Peyer's patch (tissue), 4 donors: ENCODE measurements at places on chromosomes 1 and 21. TPM values are rescaled to one million over a fixed set of nuclear protein-coding genes. Genes with fewer than 3 reads are reported as not detected.

DNA sequence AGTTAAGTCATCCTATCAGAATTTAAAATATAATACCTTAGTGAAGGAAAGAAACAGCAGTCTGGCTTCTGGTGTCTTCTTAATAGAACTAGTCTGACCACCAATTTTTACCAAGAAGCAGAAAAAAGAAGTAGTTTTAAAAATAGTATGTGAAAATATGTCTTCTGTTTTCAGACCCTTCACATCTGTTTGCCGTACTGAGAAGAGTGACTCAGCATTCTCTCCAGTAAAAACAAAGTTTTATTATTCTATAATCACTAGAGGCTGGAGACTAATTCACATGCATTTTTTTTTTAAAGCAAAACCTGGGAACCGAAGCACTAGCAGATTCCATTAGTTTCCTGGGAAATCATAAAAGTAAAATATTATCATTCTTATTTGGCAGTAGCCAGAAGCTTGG, 163.8 kb downstream of the COL24A1 start:
- DNase-seq: no peak

DNA sequence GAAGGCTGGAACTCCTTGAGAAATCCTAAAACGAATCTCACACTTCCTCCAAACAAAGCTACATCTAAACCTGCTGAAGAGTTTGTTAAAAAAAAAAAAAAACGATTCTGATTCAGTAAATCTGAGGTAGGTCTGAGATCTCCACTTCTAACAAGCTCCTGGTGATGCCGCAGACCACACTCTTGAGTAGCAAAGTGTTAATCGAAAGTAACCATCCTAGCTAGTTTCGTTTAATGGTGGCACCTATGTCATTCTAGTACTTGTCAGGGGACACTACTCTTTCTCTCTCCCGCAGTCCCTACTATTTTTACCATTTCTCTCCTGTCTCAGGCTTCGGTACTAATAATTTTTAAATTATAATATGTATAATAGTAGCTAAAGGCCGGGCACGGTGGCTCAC, 2.1 kb downstream of the CLCC1 start:
- no peak for DNase-seq

AADACL3 gene
- not detected for total RNA-seq

DNA sequence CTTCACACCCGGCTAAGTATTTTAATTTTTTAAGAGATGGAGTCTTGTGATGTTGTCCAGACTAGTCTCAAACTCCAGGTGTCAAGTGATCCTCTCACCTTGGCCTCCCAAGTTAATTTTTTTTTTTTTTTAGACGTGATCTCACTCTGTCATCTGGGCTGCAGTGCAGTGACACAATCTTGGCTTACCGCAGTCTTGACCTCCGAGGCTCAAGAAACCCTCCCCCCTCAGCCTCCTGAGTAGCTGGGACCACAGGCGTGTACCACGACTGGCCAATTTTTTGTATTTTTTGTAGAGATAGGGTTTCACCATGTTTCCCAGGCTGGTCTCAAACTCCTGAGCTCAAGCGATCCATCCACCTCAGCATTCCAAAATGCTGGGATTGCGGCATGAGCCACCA, 11.7 kb upstream of the IFNLR1 start:
- no peak for DNase-seq

TRIM58 gene
- total RNA-seq: not detected

OR10X1 gene
- not detected for total RNA-seq

SDC3 gene
- total RNA-seq: 8.3 TPM

DNA sequence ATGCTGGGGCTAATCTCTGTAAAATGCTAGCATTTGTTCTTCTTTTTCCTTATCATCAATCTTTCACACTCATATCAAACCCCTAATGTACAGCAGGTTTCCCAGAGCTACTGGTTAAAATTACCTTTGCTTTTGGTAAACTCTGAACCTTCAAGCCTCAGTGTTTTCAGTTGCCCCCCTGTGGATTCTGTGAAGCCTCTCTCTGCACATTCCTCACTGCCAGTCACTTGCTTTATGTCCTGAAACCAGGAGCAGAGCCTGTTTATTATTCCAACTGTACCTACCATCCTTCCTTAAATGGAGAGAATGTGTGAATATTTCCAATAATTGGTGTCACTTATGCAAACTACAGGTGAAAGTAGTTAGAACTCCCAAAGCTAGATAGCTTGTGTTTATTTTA, 134.2 kb downstream of the NEK7 start:
- no peak for DNase-seq

DNA sequence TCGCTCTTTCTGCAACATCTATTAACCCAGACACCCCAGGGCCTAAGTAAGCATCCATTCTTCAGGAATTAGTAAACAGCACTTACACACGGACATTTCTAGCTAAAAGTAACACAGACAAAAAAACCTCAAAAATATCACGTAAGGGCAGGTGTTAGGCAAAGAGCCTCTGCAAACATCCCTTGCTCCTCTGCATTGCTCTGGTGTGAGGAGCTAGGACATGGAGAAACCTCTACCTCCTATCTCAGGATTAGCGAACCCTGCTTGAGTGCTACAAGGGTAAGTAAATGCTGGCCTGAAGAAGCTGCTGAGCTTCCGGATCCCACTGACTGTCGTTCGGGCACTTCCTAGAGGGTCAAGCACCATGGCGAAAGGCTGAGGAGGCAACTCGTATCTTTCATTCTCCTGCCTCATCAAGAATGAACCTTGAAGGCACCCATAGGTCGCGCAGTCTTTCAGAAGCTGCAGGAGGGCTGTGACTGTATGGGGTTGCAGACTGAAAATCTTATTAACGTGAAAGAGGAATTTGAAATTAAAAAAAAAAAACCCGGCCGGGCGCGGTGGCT, 2.1 kb downstream of the PTGER3 start:
- DNase-seq: no peak

OR2M3 gene
- not detected for total RNA-seq

DNA sequence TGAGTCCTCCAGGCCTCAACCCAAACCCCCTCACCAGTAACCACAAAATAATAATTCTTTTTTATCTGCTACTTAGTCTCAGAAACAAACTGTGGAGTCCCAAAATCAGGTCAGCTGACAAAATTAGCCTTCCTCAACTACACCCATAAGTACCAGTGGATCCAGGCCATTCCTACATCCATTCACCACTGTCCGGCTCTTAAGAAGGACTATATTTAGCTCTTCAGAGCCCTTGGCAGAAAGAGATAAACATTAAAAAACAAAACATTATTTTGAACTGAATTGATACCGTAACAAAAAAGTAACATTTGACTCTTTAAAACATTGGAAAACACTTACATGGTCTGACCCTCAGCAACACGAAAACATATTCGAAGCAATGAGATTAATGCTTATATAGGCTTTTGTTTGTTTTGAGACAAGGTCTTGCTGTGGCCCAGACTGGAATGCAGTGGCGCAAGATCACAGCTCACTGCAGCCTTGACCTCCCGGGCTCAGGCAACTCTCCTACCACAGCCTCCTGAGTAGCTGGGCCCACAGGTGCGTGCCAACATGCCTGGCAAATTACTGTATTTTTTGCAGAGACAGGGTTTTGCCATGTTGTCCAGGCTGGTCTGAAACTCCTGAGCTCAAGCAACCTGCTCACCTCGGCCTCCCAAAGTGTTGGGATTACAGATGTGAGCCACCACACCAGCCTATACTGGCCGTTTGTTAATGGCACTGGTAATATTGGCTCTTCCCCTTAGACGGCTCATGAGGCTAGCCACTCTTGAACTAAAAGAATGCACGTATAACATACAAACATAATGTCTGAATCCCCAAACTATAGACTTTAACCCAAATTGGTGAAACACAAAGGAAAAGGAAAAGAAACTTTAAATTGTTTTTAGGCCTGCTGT, 330.7 kb downstream of the SMYD3 start:
- no peak for DNase-seq

DNA sequence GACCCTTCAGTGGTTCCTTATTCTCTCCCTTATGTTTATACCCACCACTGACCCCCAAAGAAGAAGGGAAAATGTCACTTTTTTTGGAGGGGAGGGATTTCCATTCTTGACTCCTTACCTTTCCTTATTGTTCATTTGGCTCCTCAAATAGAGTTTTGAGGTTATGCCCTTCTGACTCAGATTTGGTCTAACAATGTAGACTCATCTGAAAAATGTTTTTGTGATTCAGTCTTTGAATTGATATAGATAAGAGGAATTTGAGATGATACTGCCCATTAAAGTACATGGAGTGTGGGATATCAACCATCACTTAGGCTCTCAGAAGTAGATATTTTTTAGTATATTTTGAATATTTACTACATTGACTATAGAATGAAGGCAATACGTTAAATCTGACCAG, 16.1 kb downstream of the USP1 start:
- DNase-seq: no peak

S100A7 gene
- total RNA-seq: not detected

GRCh38 chr1:58850636-58851035, 66.8 kb upstream of the JUN start:
- DNase-seq: no peak

- no peak for DNase-seq
These were observed 25.1 kb downstream of the SPSB1 start for GRCh38 chr1:9317591-9318417.

FCRLB gene
- total RNA-seq: 0.57 TPM

- no peak for DNase-seq
These were observed 55.0 kb upstream of the EPHA8 start for GRCh38 chr1:22508329-22508728.

- DNase-seq: no peak
These were observed 214.9 kb upstream of the RAB4A start for GRCh38 chr1:229056046-229056445.

- DNase-seq: no peak
These were observed 54.6 kb downstream of the PRDM2 start for GRCh38 chr1:13754510-13755103.

INAVA gene
- total RNA-seq: 33.8 TPM

- no peak for DNase-seq
These were observed 1.2 kb upstream of the IFFO2 start for GRCh38 chr1:18957532-18958300.

NHLH2 gene
- total RNA-seq: not detected

KRTAP10-11 gene
- not detected for total RNA-seq

UBE2G2 gene
- total RNA-seq: 107 TPM

- DNase-seq: no peak
These were observed 13.9 kb upstream of the PSMB2 start for GRCh38 chr1:35655196-35655595.

DNA sequence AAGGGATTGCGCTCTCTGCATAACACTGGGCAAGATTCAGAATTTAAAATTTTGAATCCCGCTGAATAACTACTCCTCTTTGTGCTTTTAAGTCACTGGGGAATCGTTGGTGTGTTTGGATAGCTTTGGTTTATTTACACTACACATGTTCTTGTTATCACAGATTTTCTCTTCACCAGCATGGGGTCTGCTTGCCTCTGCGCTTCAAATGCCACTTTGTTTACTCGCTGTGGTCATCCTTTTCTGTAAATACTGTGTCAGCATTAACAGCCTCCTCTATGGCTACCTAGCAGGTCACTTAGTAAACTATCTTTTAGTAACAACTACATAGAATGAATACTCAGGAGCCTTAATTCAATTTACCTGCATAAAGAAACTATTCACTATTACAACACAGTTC, 14.4 kb upstream of the KCNH1 start:
- no peak for DNase-seq

CHI3L2 gene
- 14.0 TPM for total RNA-seq

DNA sequence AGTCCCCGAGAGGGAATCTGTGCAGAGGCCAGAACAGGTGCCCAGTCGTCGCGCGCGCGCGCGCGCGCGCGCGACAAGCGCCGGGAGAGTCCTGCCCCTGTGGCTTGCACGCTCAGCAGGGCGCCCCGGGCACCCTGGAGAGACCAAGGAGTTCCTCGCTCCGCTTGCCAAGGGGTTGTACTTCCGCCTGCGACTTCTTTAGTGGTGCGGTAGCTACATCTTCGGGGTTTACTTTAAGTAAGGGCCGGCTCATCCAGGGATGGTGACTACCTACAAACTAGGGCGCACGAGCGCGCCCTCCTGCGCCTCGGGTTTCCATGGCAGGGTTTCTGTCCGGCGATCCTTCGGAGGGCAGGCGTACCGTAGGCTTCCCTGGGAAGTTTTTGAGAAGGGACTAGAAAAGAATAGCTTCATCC, 1.4 kb downstream of the LHX4 start:
- DNase-seq: peak; percentile 51

SLC2A5 gene
- 335 TPM for total RNA-seq

DNA sequence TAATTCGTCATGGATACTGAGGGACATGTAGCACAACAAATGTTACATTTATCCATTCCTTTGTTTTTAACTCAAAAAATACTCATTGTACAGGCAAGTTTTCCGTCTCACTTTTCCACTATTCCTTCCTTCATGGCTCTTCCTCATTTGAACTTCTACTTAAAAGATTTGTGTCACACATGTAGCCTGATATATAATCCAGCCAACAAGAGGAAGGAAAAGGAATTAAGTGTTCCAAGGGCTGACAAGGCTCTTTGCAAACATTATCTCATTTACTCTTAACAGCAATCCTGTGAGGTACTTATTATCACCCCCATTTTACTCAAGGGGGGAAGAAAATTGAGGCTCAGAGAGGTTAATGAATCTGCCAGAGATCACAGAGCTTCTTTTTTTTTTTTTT, 22.9 kb downstream of the CD244 start:
- no peak for DNase-seq

DNA sequence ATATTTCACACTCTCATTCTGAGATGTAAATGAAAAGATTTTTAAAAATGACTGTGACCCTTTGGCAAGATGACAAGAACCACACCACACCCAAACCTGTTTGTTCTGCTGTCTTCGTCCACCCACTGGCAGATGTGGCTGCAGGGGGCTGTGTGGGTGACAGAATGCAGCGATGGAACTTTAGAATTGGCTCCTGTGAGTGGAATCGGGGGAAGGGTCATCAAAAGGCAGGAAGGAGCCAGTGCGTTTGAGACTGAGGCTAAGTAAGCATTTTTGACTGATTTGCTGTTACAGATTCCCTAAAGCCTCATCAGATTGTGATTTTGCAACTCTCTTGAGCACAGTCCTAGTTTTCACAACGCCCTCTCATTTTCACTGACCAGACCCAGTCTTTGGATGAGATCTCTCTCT, 111.2 kb upstream of the ADGRL2 start:
- no peak for DNase-seq

DNA sequence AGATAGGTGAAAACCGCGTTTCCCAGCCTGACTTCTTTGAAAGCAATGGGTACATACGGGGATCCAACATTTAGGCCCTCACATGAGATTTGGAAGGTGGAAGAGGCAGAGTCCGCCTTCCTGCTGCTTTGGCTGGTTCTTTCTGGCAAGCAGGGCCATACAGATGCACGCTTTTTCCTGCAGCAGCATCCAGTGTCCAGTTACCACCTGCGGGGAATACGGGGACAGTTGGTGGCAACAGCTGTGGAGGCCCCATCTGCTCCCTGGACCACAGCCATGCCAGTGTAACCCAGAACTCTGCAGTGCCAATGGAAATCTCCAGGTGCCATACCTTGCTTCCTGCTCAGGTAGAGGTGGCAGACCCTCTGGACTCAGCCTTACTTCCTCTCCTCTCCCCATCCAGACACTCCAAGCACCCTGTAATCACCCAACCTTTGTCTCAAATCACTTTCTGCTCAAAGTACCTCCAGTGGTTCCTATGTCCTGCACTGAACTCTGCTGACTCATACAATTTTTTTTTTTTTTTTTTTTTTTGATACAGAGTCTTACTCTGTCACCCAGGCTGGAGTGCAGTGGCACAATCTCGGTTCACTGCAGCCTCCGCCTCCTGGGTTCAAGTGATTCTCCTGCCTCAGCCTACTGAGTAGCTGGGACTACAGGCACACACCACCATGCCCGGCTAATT, 68.3 kb downstream of the SLC16A1 start:
- DNase-seq: no peak

- DNase-seq: no peak
These were observed 117.0 kb upstream of the NFIA start for GRCh38 chr1:60965280-60965854.

NOS1AP gene
- 9.8 TPM for total RNA-seq
